ENCODE measurements at places on chromosomes 1 and 21.

GRCh38 chr1:92484472-92485380, 2.0 kb downstream of the GFI1 start:
- no peak for DNase-seq

- DNase-seq, result no peak
These were observed 5.5 kb downstream of the LAPTM5 start for GRCh38 chr1:30751830-30752650.

- no peak for DNase-seq
These were observed at the start of gene G0S2 for GRCh38 chr1:209674957-209675564. Gene G0S2 (plus strand): TSS chr1:209675412. CDS start chr1:209675685, 273 bp downstream.

- no peak for DNase-seq
These were observed 23.5 kb downstream of the ERG start for GRCh38 chr21:38474796-38475195.

GRCh38 chr21:39611551-39612190, 1.1 kb upstream of the B3GALT5 start:
- DNase-seq, result no peak

- DNase-seq, result no peak
These were observed 1.5 kb downstream of the STUM start for GRCh38 chr1:226549937-226550671.

GRCh38 chr1:56627636-56628039, 17.5 kb upstream of the PRKAA2 start:
- no peak for DNase-seq

DNA sequence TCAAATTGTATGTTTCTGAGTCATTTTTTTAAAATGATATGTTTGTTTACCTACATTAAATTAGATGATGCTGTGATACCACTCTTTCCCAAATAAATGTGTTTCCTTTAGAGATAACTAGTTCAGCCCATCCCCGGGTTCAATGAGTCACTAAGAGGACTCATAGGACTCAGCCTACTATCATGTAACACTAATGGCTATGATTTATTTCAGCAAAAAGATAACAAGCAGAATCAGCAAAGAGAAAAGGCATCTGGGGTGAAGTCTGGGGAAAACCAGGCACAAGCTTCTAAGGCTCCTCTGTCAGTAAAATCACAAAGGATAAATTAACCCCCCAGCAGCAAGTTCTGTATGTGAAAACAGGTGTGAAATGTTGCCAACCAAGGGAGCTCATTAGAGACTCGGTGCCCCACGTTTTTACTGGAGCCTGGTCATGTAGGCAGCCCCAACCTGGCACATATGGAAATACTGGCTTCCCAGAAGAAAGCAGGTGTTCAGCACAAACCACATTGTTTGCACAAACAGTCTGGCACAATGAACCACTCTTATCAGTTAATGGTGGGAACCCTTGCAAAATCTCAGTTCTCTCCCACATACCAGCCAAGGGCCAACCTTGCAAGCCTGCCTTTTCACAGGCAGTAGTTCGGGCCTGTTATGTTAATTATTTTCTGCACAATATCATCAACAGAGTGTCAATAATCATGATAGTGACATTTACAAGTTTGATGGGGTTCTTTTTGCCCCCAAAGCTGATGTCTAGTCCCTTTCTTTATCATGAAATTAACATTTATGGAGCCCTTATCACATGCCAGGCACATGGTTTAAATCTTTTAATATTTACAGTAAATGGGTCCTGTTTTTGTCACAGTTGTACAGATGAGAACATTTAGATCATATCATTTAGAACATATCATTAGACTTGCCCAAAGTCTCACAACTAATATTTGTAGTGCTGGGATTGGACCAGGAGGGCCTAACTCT, 23.1 kb upstream of the CNN3 start:
- DNase-seq, result no peak

DNA sequence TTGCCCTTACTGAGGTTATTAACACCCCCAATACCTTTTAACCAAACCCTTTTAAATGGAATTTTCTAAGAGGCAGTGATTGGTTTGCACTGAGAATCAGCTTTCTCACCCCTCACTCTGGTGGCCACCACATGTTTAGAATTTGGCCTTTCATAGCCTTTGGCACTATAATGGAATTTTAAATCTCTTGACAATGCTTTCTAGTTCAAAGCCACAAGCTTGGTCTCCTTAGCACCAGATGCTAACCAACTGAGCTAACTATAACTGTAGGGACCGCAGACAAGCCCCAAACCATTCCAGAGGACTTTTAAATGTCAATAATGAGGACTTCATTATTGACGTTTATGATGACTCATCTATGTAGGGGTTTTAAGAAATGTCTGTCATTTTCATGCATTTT, 238.7 kb upstream of the SNX7 start:
- no peak for DNase-seq

DNA sequence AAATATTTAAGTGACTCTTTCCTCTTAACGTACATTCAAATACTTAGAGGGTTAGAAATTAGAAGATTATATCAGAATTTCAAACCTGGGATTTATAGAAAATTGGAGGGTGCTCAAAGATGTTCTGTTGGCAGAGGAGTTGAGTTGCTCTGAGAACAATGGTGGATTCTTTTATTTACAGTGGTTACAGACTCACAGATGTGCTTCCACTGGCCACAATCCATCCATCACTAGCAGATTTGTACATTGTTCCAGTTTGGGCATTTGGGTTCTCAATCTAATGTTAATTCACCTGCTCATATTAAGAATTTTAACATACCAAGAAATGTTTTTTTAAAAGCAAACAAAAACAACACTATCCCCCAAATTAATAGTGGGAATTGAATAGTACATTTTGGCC, 23.5 kb downstream of the DNAJC6 start:
- no peak for DNase-seq

GRCh38 chr21:33901412-33902288, 14.0 kb downstream of the ATP5PO start:
- no peak for DNase-seq

DNA sequence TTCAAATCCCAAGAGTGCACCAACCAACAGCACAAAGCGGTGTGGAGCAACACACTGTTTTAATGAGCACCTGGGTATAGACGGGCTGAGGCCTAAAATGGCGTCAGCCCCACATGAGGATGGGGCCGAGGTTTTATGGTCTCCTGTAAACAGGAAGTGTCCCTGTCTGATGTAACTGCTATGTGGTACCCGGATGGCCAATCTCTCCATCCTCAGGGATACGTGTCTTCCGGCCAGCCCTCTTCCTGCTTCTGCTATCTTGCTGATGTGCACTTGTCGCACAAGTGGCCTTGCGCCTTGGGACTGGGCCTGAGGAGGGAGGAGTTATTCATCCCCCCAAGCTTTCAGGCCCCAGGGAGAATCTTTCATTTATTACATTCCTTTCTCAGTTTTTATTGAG, 73.5 kb downstream of the CNST start:
- no peak for DNase-seq
